ENCODE measurements at places on chromosomes 11 and 22.

GRCh38 chr11:6677018-6677417 is 6.1 kb downstream of the MRPL17 start:
- DNase-seq = no peak

- DNase-seq = no peak
Measured at GRCh38 chr22:35592418-35592967, 24.6 kb downstream of the MB start.

DNA sequence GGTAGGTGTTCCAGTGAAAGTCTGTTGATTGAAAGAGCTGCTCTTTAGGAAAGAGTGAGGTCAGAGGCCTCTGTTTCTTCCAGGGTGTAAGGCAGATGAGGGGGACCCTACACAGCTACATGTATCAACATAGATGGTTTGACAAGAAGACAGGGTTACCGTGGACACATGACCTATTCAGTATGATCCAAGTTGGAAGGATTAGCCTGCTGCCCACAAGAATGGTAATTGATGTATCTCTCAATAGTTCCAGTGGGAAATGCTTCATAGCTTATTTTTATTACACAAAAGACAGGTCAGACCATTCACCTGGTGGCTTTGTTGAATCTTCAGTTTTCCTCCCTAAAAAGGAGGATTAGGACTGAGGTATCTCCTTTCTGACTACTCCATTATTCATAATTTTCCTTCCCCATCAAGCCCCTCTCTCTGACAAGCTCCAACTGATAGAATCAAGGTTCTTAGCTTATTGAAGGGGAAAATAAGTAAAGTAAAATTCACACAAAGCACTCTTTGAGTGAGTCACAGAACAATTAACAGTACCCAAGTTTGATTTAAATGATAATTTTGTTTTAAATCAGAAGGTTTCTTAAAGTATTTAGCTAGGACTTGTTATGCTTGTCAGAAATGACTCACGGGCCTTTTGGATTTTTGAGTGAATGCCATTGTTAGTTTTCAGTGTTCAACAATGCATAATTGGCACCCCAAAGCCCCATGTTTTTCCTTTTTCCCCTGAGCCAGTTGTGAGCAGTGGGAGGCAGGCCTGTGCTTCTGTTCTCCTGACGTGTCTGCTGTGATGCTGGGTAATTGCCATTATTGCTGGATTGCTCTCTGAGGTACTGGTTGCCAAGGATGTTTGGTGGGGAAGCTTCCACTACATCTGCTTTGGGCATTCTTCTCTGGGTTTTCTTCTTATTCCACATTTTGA is 373.2 kb downstream of the DDX10 start:
- no peak for DNase-seq

GRCh38 chr11:30478923-30479322 is 107.2 kb downstream of the MPPED2 start:
- no peak for DNase-seq

DNA sequence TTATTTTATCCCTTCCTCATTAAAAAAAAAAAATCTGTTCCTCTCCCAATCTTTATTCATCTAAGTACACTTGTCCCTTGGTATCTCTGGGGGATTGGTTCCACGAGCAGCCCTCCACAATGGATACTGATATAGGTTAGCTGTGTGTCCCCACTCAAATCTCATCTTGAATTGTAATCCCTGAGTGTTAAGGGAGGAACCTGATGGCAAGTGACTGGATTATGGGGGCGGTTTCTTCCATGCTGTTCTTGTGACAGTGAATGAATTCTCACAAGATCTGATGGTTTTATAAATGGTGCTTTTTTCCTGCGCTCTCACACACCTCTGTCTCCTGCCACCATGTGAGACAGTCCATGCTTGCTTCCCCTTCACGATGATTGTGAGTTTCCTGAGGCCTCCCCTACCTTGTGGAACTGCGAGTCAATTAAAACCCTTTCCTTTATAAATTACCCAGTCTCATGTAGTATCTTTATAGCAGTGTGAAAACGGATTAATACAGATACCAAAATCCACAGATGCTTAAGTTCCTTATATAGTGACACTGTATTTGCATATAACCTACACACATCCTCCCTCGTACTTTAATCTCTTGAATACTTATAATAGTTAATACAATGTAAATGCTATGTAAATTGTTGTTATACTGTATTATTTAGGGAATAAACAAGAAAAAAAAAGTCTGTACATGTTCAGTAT is 62.0 kb downstream of the PACS1 start:
- DNase-seq = no peak

- DNase-seq = no peak
Measured at GRCh38 chr11:121614636-121615240, 162.0 kb upstream of the SORL1-AS1 start.

DNA sequence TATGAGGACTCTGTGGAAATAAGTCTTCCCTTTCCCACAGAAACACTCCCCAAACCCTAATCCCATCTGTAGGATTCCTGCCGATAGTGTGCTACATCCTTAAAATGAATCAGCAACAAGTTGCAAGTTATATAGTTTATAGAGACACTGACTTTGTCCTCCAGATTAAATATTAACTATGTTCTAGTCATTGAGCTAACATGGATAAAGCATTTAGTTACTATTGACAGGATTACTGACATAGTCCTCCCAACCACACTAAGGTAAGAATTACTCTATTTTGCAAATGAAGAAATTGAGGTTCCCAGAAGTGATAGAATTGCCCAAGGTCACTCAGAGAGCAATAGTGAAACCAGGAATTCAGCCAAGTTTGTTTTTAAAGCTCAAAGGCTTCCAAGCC is 1.9 kb downstream of the OR52M1 start:
- DNase-seq = peak; percentile 4

- DNase-seq = no peak
Measured at GRCh38 chr22:47250995-47251765, 488.7 kb downstream of the TBC1D22A start.

DNA sequence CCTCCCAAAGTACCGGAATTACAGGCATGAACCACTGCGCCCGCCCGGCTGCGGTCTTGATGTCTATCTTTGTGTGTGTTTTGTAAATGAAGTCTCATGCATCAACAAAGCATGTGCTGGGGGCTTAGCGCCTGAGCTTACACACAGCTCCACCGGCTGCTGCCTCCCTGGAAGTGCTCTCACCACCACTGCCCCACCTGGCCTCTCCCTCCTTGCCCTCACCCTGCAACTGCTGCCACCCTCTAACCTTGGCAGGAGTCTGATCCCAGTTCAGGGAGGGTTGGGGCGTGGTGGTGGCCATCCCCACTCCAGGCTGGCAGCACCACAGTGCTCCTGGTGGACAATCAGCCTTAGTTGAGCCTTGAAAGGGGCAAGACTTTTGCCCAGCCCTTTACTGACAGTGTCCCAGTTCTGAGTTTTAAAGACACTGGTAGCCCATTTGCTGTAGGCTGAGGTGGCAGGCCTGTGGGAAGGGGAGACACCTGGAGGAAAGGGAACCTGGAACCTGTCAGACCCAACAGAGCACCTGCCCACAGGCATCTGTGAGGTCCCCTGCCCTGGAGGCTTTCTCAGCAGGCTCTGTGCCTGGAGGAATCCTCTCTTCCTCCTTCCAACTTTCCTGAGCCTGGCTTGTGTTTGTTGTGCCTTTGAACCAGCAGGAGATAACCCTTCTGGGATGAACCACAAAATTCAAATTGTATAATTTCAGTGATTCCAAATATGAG is 42.4 kb upstream of the WEE1 start:
- DNase-seq = no peak

DNA sequence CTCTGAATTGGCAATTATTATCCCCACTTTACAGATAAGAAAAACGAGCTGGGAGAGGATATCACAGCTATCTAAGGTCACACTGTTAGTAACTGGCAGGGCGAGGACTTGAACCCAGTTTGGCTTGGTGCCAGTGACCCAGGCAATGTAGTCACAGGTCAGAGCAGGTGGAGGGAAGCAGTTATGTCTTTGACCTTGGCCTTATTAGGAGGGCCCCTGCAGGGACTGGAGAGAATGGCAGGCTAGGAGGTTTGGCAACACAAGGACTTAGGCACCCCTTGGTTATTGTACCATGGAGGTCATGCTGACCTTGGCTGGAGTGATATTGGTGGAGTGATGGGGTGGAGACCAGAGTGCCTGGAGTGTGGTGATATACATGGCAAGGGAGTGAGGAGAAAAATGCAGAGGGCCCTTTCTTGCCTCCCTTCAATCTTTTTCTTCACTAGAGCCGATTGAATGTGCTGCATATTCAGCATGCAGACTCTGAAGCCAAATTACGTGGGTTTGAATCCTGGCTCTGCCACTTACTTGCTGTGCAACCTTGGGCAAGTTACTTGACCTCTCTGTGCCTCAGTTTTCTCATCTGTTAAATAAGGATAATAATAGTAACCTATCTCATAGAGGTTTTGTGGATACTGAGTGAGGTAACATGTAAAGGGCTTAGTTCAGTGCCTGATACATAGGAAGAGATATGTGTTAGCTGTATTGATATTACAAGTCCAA is 92.7 kb upstream of the TBCEL start:
- no peak for DNase-seq

- DNase-seq = no peak
Measured at GRCh38 chr11:78489184-78489583, 71.6 kb upstream of the GAB2 start.
